ENCODE measurements at places on chromosomes 7 and 10.

DNA sequence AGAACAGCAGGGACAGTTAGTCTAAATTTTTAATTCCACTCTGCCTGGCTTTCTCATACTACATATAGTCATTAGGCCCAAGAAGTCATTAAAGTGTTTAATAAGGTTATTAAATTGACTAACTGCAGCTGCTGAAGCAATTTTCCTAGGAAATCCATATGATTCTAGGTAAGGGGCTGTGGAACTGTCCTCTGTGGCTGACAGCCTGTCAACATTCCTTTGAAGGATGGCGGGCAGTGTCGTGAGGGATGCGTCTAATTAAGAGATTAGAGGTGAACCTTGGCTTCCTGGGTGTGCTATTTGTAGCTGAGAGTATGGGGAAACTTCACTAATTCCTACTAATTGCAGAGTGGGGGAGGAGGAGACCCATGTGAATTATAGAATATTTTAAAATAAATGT lies 64.6 kb downstream of the SNX10 start:
- DNase-seq, result no peak

DNA sequence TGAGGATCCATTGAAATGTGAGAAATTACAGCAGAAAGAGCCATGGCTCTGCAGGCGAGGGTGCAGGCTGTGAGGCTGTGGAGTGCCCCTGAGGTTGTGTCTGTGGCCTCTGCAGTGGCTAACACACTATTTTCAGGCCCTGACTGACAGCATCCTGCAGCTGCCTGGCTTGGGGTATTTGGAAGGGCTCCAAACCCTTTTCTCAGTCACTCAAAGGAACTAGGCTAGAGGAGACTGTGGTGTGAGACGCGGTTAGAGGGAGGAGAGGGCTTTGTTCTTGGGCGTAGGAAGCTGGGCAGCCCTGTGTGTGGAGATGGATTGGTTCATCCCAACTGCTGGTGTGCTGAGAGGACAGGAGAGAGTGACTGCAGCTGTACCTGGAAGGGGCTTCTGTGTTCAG lies 134.9 kb downstream of the RAMP3 start:
- no peak for DNase-seq

DNA sequence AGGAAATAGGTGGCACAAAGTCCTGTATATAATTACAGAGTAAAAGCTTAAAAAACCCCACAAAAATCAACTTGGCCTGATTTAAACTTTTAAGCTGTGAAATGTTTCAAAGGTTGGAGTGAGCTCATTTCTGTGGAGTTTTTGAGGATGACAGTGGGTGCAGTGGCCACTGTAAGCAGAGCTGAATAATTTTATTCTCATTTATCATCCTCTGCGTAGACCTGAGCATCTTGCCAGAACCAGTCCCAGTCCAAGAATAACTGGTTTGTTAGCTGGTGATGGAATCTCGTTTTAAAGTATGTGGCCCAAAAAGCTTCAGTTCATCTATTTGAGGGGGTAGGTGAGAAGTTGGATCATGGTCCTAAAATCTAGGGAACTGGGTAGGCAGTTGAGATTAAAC lies 4.4 kb downstream of the BMPER start:
- DNase-seq, result no peak

- DNase-seq, result no peak
Measured at GRCh38 chr7:37768611-37769010, 79.8 kb upstream of the NME8 start.

DNA sequence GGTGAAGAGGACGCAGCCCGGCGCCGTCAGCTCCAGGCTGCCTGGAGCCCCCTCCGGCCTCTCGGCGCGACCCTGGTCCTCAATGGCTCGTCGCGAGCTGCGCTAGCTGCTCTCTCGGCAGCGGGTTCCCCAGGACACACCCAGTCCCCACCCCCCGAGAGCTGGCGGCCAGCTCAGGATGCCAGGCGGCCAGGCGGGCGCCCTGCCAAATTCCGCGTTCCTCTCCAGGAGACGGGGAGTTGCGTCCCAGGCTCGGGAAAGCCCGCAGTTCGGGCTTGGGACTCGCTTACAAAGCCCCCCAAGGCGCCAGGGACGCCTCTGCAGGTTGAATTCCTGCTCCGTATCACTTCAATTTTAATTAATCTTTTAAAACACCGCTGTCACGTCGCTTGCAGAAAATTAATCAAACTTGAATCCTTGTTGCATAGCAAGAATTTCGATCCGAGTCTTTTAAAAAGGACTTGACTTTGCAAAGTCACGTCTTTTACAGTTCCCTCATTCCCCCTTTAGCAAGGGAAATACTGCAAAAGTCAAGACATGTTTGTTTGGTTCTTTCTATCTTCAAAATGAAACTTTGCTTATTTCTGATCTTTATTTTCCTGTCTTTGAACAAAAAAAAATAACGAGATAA lies 28.2 kb downstream of the SKIDA1 start:
- peak; percentile 82 for DNase-seq

DNA sequence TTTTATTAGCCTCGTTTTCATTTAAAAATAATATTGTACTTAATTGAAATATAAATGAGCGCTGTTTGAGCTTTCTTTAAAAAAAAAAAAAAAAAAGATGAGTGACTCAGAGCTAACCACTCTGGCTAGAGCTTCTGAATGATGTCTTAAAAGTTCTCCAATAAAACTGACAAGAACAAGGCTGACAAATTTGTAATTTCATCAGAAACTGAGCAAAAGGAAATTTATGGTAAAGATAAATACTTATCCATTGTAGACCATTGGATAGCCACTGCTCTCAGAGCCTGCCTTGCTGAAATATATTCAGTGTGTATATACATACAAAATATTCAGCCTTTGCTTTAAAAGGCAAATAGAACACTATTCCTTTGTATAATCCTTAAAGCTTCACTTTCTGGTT lies 91.2 kb upstream of the OIT3 start:
- DNase-seq, result no peak

DNA sequence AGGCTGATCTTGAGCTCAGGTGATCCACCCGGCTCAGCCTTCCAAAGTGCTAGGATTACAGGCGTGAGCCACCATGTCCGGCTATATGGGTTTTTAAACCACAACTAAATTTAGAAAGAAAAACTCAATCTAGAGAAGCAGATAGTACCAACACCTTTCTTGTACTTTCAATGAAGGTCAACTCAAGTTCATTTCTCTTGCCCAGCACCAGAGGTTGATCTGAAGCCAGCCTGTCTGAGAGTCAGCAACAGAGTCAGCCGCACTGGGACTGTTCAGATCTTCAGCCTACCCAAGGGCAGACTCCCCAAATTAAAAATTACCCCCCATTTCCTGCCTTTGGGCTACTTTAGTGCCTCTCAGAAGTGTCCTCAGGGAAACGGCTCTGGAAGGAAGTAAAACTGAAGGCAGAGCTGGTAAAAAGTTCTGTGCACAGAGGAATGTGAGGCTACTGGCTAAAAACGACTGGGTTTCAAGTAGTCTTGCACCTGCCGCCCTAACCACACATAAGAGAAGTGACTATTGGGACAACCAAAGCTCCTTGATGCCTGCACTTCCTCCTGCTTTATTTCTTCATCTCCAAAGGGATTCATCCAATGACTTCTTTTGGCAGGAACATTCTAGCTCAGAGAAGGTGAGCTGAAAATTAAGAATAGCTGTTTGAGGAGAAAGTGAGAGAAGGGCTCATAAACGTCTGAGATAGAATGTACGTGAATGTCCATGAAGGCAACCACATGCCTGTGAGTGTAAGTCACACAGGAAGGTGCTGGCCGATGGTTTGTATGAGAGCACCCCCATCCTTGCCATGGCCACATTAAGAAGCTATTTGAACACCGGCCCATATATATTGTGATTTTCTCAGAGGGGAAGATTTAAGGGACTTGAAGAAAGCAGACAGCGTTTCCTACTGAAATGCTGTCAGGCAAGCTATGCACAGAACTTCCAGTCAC lies 142.4 kb upstream of the PRR15 start:
- no peak for DNase-seq

- DNase-seq, result no peak
Measured at GRCh38 chr7:88165697-88166096, 54.1 kb downstream of the SRI start.

DNA sequence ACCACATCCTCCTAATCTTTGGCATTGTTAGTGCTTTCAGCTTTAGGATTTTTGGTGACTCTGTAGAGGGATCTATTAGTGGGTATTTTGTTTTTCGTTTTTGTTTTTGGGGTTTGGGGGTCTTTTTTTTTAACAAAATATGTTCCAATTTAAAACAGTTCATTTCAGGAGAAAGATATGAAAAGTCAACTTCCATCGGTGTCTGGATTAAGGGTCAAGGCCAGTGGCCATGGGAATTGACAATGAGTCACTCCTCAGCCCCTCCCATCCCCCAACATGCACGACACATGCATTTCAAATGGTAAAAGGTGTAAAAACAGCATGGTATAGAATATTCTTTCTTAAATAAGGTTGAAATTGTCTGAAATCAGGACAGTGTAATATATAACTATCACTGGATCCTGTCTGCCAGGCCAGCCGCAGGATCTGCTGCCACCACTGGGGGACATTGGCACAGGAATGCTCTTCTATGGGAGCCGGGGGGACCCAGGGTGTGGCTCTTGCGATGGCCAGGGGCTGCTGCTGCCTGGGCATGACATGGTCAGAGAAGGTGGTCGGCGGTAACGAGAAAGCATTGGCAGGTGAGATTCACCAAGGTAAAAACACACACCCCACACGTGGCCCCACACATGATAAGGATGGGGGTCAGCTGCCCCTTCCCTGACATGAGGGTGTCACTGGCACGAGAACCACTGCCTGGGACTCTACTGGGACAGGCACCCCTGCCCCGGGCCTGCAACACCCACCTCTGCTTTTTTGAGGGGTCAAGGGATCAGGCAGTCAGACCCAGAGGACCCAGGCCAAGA lies 126.2 kb upstream of the KCTD7 start:
- no peak for DNase-seq

DNA sequence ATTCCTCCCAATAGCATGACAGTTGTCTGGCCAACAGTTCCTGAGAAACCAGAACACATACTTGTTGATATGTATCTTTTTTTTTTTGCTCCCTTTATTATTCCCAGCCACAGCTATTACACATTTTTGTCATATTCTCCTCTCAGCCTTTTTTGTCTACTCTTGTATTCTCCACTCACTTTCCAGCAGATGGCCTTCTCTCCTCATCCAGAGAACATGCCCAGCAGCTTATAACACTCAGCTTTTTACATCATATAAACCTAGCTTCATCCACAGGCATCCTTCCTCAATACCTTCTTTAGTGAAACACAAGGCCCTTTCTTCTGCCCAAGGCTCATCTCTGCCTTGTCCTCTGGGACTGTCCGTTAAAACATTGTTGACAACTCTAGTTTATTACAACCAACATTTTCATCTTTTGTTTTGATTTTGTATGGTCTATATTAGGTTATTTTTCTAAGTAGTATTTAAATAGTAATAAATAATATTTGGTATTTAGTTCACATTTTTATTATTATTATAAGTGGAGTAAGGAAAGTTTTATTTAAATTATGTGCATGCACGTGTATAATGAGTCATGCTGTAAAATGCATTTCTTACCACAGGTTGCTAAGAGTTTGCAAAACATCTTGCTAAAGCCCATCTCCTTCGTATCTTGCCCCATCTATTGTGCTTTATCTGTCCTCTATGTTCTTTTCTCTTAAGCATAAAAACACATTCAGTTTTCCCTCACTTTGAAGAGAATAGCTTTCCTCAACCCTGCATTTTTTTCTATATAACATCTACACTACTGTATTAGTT lies 101.5 kb downstream of the ORC5 start:
- no peak for DNase-seq

GRCh38 chr10:12974491-12975199 lies 26.9 kb downstream of the CCDC3 start:
- DNase-seq, result no peak

GRCh38 chr10:493391-494148 lies 195.9 kb downstream of the DIP2C start:
- DNase-seq, result no peak

DNA sequence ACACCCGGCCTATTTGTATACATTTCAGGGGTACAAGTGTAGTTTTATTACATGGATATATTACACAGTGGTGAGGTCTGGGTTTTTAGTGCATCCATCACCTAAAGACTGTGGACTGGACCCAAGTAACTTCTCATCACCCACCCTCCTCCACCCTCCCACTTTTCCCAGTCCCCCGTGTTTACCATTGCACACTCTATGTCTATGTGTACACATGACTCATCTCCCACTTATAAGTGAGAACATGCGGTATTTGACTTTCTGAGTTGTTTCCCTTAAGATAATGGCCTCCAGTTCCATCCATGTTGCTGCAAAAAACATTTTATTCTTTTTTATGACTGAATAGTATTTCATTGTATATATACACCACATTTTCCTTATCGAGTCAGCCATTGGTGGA lies 98.9 kb upstream of the WAC start:
- no peak for DNase-seq

DNA sequence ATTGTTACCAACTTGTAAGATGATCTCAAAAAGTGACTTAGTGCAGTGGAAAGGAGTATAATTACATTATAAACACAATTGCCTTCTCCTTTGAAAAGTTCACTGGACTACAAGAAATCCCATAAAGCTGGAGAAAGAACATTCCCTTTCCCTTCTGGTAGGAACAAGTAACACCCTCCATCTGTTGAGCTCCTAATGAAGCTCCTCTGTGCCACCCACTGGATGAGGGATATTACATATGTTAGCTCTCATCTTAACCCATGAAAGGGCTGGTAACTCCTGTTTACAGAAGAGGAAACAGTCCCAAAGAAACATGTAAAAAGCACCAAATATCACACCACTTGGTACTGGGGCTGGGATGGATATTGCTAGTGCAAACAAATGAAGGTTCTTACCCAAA lies 8.1 kb downstream of the PGAM1 start:
- DNase-seq, result no peak

DNA sequence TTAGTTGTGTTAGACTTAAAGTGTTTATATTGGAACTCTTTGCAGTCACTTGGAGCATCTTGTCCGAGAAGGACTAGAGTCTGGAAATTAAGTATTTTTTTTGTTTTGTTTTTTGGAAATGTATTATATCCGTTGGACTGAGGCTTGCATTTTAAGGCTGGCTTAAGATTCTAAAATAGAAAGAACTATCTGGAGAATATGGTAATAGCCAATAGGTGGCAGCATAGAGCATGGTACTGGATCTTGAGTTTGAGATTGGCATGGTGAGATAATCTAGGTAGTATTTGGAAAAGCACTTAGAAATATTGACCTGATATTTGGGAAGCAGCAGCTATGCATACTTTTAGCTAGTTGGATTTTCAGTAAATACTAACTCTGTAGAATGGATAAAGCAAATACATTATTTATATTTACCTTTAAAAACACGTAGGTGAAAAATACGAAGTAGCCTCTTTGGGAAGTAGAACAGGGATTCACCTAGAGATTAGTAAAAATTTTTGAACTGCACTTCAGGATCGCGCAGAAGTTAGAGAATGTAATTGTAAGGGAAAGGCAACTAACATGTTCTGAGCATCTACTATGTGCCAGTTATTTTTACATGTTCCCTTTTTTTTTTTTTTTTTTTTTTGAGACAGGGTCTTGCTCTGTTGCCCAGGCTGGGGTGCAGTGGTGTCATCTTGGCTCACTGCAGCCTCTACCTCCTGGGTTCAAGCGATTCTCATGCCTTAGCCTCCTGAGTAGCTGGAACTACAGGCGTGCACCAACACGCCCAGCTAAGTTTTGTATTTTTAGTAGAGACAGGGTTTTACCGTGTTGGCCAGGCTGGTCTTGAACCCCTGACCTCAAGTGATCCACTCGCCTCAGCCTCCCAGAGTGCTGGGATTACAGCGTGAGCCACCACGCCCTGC lies 78.6 kb downstream of the LCOR start:
- no peak for DNase-seq

- DNase-seq, result no peak
Measured at GRCh38 chr10:11522821-11523245, 88.6 kb downstream of the USP6NL start.
